ENCODE measurements at places on chromosomes 6 and 20.

- DNase-seq = no peak
Observed at GRCh38 chr6:41505122-41506049, 40.8 kb upstream of the FOXP4 start.

- DNase-seq = peak; percentile 66
Observed at GRCh38 chr6:81753711-81754577, 1.5 kb upstream of the TENT5A start.

GRCh38 chr20:51423810-51424209, 118.7 kb downstream of the NFATC2 start:
- no peak for DNase-seq

DNA sequence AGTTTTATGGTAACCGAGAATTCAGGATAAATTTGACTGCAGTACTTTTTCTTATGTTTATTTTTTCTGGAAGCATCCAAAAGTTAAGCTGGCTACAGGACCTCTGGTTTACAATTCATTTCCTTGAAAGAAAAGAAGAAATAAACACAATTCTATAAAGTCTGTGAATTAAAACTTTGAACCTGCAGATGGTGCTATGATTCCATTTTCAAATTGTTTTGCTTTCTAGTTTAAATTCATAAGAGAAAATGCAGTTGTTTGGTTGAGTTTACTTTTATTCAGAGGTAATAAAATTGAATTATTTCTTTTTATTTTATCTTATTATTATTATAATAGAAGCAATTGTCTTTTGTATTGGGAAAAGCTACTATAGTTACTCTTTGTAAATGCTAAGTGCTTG, 1.8 kb upstream of the VIP start:
- DNase-seq = no peak

GRCh38 chr6:37514837-37515236, 15.1 kb upstream of the CCDC167 start:
- DNase-seq = peak; percentile 30

GRCh38 chr20:53296025-53296424, 297.6 kb downstream of the ZNF217 start:
- DNase-seq = no peak

- DNase-seq = no peak
Observed at GRCh38 chr6:108721286-108721685, 126.9 kb upstream of the ARMC2 start.

- no peak for DNase-seq
Observed at GRCh38 chr20:44223721-44224120, 13.2 kb upstream of the OSER1 start.

DNA sequence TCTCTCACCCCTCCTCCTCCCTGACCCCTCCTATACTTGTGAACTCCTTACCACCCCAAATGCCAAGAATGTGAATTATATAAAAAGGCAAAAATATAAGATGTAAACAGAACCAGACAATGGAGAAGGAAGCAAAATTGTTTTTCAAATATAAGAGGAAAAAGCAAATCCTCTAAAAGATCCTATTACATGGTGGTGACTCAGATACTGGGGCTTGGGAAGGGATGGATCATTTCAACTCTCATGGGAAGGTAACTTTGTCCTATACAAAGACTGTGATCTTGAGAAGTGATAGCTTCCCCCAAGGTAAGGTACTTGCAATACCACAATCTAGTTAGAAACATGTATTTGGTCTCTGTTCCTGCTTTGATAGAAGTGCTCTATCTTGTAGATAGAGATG, 24.6 kb upstream of the TNFRSF21 start:
- no peak for DNase-seq

DNA sequence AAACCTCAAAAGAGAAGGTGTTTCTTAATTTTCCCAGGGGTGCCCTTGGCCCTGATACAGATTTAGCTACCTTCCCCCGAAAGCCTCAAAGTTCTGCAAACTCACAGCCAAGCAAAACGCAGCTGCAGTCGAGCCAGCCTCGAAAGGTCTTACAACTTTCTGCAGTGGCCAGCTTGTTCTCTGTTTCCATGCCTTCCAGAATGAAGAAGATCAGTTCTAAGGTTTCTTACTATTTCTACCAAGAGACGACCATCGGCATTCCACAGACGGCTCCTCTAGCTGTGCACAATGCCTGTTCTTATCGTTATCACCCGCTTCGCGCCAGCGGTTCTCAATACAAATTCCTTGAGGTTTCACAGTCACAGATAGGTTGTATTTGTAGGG, 28.5 kb upstream of the CCR6 start:
- no peak for DNase-seq

DNA sequence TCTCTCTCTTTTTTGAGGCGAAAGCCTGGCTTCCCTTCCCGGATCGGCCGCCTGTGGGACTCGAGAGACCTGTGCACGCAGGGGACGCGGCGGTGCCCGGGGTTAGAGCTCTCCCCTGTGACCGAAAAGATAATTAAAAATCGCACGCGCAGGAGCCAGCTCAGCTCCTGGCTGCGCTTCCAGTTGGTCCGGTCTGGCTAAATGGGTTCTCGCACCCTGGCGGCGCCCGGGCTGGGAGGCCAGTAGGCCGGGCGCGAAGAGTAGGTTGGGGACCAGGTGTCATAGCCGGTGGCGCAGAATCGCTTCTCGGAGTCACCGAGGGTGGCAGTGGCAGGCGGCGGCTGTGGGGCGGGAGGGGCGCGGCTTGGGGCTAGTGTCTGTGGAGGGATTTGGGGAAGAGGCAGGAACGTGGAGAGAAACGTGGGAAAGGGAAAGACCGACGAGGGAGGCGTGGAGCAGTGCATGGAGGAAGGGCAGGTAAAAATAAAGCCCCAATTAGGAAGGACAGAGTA, 41.9 kb upstream of the SUPT3H start:
- DNase-seq = peak; percentile 28

- DNase-seq = no peak
Observed at GRCh38 chr6:97032955-97033354, 108.4 kb downstream of the KLHL32 start.

- DNase-seq = no peak
Observed at GRCh38 chr6:125794342-125795137, 3.8 kb downstream of the NCOA7 start.

- DNase-seq = no peak
Observed at GRCh38 chr6:71420095-71420692, 131.6 kb downstream of the OGFRL1 start.

DNA sequence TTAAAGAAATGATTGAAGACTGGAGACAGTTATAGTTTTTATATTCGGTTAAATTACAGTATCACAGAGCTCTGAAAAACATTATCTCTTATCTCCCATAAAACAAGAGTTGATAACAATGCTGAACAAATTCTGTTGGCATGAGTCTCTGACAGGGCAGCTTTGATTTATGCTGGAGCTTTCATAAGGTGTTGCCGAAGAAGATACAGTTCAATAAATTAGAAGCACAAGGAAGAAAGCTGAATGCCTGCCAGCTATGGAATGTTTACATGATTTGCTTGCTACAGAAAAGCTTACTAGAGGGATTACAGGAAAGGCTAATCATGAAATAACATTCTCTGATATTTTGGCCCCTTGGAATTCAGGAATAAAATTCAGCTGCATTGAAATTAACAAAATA, 431.9 kb upstream of the GJE1 start:
- DNase-seq = no peak

DNA sequence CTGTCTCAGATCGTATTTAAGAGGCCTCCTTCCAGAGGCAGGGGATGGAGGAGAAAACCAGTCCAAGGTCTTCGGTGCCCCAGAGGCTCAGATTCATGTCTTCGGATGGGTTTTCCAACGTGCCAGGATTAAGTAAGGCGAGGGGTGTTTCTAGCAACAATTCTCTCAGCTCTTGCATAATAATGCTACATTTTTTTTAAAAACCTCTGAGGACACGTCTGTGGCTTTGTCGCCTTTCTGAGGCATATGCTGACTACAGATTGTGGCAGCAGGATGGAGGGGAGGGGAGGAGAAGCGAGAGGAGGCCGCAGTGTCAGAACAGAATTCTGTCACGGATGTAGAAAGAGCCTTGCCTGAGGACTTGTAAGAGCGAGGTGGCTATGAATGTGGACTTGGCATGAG, 17.7 kb upstream of the CCDC167 start:
- no peak for DNase-seq

GRCh38 chr20:37262505-37262904, 891 bp upstream of the GHRH start:
- DNase-seq = no peak

- DNase-seq = no peak
Observed at GRCh38 chr6:52210227-52210626, 24.1 kb downstream of the IL17A start.

- no peak for DNase-seq
Observed at GRCh38 chr6:3876101-3876500, 26.9 kb downstream of the FAM50B start.

GRCh38 chr20:5056801-5057599, 55.7 kb upstream of the SLC23A2 start:
- no peak for DNase-seq

DNA sequence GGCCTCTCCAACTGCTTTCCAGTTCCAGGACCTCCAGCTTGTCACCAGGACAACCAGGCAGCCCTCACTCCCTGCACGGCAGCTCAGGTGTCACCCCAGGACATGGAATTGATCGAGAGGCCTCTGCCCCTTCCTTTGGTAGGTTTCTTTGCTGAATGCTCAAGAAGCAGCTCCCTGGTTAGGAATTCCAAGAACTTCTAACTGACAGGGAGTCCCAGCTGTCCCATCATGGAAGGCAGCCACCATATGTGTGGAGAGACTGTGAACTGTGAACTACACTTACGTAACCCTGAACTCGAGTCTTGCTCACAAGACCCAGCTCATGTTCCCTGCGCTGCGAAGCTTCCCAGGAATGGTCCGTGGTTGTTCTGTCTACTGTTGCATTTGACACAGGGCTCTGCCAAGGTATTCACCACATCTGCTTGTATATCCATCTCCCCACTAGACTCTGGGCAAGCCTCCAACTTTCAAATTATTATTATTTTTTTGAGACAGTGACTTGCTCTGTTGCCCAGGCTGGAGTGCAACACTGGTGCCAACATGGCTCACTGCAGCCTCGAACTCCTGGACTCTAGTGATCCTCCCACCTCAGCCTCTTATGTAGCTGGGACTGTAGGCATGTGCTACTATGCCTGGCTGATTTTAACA, 35.7 kb downstream of the MGME1 start:
- DNase-seq = no peak

Measured in anterior cingulate cortex (tissue), 58 donors.